ENCODE measurements at places on chromosomes 11 and 22. TPM values are rescaled to one million over a fixed set of nuclear protein-coding genes. Genes with fewer than 3 reads are reported as not detected.

- no peak for DNase-seq
Measured at GRCh38 chr11:126194121-126194543, 17.3 kb downstream of the RPUSD4 start.

DNA sequence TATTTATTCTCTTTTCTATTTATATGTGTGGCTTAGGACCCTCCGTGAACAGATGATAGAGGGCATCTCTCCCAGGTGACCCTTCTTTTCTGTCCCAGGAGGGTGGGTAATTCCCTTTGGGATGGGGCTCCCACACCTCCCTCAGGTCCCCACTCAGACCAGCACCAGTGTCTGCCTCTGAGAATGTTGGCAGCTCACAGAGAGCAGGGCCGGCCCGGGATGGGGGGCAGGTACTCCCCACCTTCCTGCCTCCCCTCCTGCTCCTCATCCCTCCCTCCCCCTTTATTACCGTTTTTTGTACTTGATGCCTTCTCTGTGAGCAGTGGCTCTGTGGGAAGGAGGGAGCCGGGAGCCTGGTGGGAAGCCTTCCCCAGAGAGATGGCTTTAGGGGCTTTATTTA, 4.8 kb upstream of the HINFP start:
- no peak for DNase-seq

- DNase-seq = no peak
Measured at GRCh38 chr11:42462558-42463310, 849.1 kb upstream of the API5 start.

DNA sequence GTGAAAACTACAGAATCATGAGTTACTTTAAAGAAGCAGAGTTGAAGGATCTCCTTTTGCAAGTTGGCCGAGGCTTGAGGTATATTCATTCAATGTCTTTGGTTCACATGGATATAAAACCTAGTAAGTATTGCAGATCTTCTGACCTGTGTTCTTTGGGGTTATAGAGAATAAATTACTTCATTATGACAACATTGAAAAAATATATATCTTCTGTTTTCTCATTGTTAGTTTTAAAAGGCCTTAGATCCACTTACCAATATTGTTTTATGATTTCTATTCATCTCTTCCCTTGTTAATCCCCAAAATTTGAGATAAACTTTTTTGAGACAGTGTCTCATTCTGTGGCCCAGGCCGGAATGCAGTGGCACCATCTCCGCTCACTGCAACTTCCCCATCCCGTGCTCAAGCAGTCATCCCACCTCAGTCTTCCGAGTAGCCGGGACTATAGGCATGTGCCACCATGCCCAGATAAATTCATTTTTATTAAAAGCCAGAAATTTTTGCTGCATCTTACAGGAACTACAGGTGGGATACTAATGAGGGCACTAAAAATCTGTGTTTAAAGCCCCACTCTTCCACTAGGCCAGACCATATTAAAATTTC, 8.2 kb downstream of the WEE1 start:
- no peak for DNase-seq

DNA sequence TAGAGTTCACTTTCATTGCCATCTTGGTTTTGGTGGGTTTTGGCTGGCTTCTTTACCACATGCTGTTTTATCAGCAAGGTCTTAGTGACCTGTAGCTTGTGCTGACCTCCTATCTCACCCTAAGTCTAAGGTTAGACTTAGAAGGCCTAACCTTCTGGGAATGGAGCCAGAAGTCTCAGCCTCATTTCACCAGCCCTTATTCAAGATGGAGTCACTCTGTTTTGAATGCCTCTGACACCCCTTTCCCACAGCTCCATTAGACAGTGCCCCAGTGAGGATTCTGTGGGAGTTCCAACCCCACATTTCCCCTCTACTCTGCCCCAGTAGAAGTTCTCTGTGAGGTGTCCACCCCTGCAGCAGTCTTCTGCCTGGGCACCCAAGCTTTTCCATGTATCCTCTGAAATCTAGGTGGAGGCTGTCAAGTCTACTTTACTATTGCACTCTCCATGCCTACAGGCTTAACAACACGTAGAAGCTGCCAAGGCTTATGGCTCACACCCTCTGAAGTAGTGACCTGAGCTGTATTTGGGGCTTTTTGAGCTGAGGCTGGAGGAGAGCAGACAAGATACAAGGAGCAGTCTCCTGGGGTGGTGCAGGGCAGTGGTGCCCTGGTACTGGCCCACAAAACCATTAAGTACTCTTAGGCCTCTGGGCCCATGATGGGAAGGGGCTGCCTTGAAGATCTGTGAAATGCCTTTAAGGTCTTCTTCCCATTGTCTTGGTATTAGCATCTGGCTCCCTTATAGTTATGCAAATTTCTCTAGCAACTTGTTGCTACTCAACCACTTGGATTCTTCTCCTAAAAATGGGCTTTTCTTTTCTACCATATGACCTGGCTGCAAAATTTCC, 65.9 kb upstream of the SC5D start:
- DNase-seq = no peak

GRCh38 chr11:20477418-20478090, 90.0 kb downstream of the PRMT3 start:
- DNase-seq = no peak

DNA sequence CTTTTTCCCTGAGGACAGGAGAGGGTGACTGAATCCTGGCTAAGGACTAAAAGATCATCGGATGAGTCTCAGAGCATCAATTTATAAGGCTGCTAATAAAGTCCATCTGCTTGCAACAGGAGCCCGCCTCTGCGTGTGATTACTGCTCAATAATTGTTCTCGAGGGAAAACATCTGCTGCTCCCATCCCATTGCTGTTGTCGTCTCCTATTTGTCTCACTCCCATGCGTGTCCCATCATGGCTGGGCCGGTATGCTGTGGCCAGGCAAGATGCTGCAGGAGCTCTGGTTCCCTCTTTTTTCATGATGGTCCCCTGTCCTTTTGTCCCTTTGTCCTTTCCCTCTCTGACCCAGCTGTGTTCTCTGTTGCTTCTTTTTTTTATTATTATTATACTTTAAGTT, 121.2 kb downstream of the SPATA19 start:
- DNase-seq = no peak

DNA sequence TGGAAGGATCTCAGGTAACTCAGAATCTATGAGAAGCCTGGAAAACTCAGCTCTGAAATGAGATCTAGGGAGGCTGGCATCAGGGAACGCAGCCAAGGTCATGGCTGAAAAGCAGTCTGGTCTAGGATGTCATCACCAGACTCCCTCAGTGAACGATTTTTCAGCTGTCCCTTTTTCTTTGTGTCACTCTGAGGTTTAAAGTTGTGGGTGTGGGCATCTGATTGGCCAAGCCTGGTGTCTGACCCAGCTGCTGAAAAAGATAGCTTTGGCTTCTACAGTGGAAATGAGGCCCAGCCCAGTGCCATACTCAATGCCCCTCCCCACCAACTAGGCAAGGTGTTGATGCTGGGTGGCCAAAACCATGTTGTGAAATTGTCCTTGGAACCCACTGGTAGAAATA, 14.5 kb downstream of the RPS3 start:
- DNase-seq = no peak

Gene RCE1
- total RNA-seq = 18.4 TPM

Gene ARSA
- 46.4 TPM for total RNA-seq

Gene OR51I1
- total RNA-seq = not detected

Gene CDKN1C
- 42.1 TPM for total RNA-seq

Gene AIFM3
- 5.7 TPM for total RNA-seq

Gene BCO2
- 7.7 TPM for total RNA-seq

Gene MAJIN
- not detected for total RNA-seq

Gene TMEM151A
- total RNA-seq = 0.41 TPM

Gene SMPD1
- 51.9 TPM for total RNA-seq
